ENCODE measurements at places on chromosomes 1 and 21. TPM values are rescaled to one million over a fixed set of nuclear protein-coding genes. Genes with fewer than 3 reads are reported as not detected.

The NUAK2 gene
- total RNA-seq, result 4.3 TPM

DNA sequence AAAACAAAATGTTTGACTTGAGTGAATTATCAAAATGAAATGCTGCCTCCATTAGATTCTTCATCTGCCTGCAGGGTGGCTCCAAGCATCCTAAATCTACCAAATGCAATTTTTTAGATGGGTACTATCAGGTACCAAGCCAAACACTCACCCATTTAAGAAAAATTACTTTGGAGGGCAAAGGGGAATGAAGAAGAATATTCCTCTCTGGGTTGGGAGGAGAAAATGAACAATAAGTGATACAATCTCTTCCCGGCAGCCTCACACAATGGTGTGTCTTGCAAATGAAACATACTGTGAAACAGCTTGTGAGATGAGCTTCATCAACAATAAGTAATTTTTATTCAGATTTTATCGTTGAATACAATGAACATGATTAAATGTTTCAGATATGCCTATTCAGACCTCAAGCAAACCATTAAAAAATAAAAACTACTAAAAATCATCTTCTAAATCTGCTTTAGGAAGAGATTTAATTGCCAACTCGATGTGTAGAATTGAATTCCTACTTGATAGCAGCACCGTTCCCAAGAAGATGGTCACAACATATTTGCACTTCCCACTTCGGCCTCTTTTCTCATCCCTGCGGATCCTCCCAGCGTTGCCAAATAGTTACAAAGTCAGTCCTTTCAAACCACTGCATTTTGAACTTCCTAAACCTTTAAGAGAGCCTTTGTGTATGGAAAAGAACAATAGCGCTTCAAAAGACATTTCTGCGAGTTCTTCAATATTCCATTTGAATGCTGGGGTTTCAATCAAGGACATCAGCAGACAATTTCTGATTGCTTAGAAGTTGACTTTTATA, 2.7 kb downstream of the DAB1 start:
- peak; percentile 6 for DNase-seq

The RHOU gene
- 1.2 TPM for total RNA-seq

DNA sequence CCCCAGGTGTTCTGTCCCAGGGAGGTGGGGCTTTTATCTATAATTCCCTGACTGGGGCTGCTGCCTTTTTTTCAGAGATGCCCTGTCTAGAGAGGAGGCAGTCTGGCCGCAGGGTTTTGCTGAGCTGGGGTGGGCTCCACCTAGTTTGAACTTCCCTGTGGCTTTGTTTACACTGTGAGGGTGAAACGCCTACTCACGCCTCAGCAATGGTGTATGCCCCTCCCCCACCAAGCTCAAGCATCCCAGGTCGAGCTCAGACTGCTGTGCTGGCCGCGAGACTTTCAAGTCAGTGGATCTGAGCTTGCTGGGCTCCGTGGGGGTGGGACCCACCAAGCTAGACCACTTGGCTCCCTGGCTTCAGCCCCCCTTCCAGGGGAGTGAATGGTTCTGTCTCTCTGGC, 124.3 kb downstream of the CENPF start:
- DNase-seq, result no peak

GRCh38 chr21:27047658-27048314, 80.9 kb upstream of the ADAMTS5 start:
- no peak for DNase-seq

DNA sequence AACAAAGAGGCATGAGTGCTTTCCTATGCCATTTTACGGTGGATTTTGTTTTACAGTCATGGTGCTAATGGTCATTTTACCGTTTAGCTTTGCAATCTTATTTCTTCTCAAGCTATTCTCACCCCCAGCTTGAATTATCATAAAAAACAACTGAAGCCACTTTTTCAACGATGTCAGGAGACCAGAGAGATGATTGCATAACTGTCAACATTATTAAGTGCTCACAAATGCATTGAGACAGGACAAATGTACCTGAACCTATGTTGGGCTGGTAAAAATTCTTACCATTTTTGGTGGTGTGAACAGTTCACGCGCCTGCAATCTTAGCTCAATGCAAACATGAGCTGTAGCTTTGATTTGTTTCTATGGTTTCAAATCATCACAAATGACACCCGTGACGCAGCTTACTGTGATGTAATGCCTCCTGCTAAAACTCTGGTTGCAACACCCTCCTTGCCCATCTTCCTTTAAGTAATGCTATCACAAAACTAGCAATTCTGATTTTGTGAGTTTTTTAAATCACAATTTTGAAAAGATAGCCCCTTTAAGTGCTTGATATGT, 104.4 kb downstream of the UCHL5 start:
- DNase-seq, result peak; percentile 56

The PRPF38A gene
- 18.9 TPM for total RNA-seq

GRCh38 chr1:157723157-157723556, 22.6 kb upstream of the FCRL3 start:
- DNase-seq, result no peak

DNA sequence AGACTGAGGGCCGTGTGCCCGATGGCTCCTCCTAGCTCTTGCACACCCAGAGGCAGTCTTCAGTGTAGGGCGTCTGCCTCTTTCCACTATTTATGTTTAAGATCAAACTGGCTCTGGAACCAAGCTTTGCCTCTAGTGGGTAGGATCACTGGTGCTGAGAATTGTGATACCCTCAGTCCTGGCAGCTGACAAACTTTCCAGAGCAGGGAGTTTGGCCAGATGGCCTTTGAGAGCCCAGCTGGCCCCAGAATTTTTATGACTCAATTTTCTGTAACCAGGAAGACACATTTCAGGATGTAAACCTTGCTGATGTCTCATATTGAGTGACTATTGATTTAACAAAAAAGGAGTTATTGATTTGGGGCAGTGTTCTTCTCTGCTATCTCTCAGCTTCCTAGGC, 6.7 kb downstream of the COQ8A start:
- DNase-seq, result no peak

DNA sequence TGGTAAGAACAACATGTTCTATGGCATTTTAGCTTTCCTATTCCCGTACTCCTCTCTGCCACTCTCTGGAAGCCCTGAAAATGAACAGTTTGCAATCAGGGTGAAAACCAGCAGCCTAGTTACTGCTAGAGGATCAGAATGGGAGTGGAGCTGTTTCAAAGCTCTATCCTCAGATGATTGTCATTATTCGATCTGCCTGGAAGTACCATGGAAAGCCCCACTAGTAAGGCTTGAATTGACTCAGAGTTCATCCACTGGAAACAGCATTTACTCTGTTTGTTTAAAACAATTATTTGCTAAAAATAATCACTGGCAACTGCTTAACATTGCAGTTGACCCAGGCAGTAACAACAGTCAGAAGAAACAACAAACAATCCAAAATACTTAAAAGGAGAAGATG, 91.2 kb downstream of the USH2A start:
- DNase-seq, result no peak

The DCST1 gene
- total RNA-seq, result not detected

The PAPPA2 gene
- 2.0 TPM for total RNA-seq

DNA sequence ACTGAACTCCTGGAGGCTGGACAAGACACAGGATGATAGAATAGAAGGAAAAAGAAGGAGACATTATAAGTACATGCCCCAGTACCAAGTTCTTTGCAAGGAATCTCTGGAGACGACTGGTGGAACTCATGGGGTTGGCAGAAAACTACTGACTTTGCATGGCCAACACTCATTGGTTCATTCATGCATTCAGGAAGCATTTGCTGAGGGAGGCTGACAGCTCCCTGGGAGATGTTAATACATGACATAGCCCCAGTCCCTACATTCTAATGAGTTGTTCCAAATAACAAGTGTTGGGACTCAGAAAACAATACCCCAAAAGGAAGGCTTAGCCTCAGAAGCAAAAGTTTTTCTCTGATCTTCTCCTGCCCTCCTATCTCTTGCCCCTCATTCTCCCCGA, 172.8 kb upstream of the IRF2BP2 start:
- no peak for DNase-seq

DNA sequence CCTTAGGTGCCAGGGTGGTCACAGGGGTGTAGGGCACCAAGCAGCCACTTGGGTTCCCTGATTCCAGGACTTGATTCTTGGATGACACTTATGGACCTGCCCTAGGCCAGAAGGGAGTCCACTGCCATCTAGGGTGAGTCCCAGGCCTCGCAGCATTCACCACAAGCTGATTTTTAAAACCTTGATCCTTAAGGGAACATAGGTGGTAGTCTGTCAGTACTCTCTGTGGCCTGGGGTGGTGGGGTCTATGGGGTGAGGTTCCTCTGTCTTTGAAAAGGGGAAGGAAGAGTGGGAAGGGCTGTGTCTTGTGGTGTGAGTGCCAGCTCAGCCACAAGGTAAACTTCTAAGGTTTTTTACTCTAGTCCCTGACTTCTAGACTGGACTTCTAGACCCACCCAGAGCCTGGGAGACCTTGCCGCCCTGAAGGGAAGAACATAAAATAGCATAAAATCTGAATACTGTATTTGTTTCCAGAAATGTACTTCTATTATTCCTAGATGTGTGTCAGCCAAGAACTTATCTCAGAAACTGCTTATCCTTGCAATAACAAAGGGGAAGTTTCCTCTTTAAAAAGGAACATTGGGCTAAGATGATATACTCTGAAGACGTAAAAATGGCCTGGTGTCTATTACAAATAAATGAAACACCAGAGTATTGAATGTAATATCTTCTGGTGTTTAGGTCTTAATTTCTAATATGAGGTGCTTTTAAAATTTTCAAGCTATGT, 757.3 kb downstream of the LTN1 start:
- DNase-seq, result peak; percentile 63

DNA sequence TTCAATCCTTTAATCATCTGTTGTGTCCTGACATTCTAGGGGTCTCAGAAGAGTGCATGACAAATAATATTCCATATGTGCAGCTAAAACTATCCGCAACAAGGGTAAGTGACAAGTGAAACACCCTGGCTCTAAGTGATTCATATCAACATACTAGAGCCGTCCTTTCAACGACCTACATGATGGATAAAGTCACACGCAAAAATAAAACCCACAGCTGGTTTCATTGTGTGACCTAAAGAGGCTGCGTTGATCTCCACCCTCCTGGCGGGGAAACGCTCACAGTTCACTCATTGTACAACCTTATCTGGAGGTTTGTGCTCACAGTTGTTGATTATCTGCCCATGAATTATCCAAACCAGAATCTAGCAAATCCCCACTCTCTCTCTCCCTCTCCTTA, 365.3 kb upstream of the PKN2 start:
- peak; percentile 12 for DNase-seq

The OMA1 gene
- total RNA-seq, result 13.2 TPM

DNA sequence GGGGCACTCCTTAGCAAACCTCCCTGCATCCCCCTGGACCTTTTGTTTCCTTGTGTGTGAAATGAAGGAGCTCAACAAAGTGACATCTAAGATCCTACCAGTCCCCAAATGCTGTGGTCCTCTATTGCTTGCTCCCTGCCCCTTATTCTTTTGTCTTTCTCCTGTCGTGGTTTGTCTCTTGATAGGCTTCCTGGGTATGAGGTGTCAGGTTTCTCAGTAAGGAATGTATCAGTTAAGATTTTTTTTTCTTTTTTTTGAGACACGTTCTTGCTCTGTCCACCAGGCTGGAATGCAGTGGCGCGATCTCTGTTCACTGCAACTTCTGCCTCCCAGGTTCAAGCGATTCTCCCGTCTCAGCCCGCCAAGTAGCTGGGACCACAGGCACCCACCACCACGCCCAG, 16.8 kb downstream of the CNIH3 start:
- DNase-seq, result peak; percentile 65

The MPL gene
- not detected for total RNA-seq

The PADI4 gene
- total RNA-seq, result not detected

DNA sequence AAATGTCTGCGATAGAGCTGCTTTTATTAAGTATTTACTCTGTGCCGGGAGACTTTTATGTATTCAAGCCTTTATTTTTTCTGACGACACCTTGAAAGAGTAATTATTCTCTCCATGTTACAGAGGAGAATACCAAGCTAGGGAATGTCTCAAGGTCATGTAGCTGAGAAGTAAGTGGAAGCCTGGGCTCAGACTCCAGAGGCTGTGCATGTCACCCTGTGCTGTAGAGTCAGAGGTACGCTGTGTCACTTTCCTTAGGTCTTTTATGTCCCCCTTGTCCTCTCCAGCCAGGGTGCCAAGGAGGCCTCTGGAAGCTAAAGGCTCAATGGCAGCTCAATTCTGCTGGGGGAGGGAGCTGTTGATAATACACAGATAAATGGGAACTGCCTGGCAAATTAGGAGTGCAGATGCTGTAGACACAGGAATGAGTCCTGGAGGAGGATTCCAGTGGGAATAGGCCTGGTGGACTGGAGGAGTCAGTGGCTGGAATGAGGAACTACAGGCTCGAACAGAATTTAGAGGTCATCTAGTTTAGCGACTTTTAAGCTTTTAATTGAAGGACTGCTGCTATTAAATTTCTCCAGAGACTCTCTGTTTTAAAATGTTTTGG, 9.3 kb upstream of the IL19 start:
- peak; percentile 47 for DNase-seq

DNA sequence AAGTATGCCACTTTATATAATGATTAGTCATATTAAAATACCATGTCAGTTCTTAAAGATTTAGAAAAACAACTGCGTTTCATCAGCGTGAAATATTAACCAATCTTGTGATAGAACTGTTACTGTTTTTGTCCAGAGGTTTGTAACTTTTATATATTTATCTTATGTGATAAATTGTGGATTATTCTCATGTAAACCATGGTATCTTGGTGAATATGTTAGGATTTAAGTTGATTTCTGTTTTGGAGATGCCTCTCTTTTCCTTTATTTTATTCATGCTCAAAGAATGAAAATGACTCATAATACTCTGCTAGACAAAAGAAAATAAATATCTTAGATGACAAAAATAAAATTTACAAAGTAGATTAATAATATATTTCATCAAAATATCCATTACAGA, 88.4 kb downstream of the ADGRL4 start:
- peak; percentile 0 for DNase-seq

The BGLAP gene
- total RNA-seq, result 0.67 TPM

GRCh38 chr1:112033439-112034120, 44.1 kb upstream of the KCND3 start:
- no peak for DNase-seq

DNA sequence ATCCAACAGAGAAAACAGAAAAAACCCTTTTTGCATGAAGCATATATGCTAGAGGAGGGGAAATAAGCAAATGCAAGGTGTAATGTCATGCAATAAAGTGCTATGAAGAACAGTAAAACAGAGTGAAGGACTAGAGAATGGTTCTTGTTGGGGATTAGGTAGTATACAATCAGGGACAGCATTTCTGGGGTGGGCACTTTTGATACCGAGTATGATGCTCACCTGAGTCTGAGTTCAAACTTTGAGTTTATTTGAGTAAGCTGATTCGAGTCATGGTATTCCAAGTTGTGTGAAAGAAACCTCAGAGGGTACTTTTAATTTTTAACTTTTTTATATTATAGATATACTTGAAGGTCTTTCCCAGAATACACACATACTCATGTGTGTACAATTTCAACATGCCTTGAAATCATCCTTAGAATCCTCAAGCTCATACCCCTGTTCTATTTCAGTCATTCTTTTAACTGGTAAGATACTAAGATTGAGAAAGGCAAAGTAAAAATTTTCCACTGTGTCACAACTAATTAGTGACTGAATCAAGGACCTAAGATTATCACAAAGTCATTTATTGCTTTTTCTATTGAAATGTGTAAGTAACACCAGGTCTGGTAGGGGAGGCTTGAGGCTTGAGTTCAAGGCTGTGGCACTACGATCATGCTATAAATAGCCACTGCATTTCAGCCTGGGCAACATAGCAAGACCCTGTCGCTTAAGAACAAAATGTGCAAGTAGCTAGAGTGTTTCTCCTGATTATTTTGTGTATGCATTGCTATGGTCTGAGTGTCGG, 12.1 kb downstream of the LRRC8B start:
- DNase-seq, result no peak

Measured in cardiac muscle cell (in vitro differentiated cells and primary cell).